ENCODE measurements at places on chromosomes 13 and 19.

DNA sequence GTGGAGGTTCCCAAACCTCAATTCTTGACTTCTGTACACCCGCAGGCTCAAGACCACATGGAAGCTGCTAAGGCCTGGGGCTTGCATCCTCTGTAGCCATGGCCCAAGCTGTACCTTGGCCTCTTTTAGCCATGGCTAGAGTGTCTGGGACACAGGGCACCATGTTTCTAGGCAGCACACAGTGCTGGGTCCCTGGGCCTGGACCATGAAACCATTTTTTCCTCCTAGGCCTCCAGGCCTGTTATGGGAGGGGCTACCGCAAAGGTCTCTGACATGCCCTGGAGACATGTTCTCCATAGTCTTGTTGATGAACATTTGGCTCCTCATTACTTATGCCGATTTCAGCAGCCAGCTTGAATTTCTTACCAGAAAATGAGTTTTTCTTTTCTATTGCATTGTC is 701.4 kb downstream of the FGF9 start:
- DNase-seq, result no peak

DNA sequence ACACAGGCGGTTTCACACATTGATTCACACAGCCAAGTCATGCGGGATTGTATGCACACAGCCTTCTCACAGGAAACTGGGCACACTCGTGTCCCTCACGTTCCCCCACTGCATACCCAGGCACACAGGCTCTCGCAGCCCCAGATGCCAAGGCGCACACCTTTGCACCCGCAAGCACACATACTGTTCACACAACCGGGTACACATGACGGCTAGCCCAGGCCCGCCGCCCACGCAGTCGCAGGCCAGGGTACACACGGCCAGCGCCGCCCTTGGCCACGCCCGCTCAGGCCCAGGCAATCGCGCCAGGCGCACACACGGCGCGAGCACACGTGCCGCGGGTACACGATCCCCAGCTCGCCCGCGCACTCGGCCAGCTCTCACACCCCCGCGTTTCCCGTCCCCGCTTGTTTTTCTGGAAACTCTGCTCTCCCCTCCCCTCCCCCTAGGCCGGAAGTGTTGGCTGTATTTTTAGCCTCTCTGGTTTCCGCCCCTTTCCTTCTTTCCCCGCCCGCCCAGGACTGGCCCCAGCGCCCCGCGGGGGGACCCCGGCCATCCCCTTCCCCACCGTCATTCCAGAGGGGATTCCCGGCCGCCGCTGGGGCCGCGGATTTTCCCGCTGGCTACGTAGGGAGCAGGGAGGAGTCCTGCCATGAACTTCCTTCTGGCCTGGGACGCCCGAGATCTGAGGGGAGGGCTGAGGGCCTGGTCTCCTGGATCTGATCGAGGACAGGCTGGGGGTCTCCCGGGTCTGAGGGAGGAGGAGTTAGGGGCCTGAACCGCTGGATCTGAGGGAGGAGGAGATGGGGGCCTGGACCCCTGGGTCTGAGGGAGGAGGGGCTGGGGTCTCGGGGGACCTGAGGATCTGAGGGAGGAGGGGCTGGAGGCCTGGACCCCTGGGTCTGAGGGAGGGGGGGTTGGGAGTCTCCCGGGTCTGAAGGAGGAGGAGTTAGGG is 4.0 kb upstream of the ZFP36 start:
- no peak for DNase-seq

DNA sequence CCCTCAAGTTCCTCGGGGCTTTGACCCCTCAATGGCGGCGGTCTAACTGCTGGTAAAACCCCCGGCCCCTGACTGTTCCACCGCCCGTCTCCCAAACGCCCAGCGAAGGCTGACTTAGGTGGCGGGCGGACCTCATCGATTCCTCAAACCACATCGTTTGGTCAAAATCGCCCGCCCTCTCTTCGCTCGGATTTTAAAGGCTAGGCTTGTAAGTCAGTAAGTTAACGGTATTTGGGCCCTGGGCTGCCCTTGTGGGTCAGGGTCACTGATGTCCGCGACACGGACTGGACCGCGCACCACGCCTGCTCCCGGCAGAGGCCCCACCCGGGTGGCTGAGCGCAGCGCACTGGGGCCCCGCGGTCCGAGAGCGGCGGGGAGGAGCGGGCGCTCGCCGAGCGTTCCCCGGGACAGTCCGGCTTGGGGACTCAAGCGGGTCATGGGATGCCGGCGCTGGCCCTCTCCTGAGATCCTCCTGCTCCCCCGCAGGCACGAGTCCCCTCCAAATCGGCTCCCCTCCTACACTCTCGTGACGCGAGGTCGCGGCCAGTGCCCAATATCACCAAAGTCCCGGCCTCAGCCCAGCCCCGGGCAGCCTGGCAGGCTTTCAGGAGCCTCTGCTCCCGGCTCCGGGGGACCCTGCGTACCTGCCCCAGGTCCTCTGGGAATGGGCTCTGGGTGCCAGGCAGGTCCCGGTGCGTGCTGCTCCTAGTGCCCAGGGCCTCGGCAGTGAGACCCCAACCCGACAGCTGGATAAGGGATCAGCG is 1.0 kb downstream of the FLT1 start:
- no peak for DNase-seq

DNA sequence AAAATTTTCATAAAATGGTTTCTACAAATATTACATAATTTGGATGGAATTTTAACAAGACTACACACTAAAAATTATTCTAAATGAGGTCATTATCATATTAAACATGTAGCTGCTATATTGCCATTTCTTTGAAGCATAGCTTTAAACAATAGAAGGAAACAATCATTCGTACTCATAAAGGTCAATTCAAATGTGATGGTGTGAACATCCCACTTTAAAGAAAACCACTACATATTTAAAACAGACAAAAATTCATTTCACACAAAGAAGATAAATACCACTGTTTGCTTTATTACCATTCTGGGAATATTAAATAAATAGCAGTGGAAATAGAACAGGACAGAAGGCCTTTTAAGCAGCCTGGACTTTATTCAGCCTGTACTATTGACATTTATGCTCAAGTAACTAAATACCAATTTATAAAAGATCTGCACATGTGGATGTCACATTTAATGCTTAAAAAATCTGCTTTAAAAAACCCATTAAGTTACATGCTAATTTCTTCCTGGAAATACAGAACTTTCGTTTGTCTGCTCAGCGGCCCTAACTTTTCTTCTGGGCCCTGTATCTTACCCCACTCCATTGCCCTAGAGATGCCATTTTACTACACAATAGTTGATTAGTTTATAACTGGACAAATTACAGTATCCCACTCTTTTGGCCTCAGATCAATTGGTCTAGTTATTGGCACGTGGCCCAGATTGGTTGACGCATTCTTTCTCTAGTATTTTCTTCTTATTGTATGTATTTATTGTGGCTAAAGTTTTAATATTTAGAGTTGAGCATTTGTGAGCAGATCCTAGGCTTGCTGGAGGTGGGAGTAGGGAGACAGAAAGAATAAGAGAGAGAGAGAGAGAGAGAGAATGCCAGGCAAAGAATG is 215.1 kb upstream of the SPRY2 start:
- DNase-seq, result no peak

DNA sequence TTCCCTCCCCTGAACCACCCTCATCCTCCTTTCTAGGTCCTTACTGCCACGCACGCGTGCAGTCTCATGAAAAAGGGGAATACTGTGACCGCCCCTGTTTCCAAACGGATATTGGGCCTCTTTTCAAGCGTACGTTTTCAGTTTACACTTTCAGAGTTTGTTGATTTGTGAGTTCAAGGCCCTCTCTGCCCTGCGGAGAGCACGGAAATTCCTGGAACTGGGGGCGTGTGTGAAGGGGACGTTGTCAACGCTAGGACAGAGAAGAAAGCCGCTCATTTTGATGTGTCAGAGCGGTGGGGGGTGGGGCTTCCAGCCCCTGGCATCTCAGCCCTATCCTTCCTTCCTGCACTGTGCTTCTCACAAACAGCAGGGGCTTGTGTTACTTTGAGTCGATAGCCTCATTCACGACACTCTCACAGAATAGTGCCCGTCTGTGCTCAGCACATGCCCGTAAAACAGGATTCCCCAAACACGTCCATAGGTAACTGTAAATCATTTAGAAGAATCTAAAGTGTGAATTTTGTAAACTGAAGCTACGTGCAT is 137.6 kb upstream of the PEG3 start:
- DNase-seq, result no peak

GRCh38 chr19:10516064-10516385 is 1.2 kb downstream of the S1PR5 start:
- no peak for DNase-seq

DNA sequence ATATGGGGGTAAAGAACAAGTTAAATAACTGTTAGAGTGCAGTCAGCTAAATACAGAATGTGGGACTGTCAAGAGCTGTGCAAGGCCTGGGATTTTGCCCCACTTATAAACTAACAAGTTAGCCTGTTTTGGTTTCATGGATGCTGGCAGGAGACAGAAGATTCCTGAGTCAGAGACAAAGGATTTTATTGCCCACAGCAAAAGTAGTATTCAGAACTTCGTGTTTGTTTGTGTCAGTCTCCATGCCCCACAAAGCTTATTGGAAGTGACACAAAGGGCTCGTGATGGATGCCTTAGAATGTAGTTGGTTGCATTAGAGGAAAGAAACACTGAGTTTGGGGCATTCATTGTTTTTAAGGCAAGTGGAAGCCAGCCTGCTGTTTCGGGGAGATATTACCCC is 22.2 kb upstream of the SPRYD7 start:
- no peak for DNase-seq

GRCh38 chr19:14310055-14310454 is 71.2 kb upstream of the ADGRE5 start:
- DNase-seq, result no peak

DNA sequence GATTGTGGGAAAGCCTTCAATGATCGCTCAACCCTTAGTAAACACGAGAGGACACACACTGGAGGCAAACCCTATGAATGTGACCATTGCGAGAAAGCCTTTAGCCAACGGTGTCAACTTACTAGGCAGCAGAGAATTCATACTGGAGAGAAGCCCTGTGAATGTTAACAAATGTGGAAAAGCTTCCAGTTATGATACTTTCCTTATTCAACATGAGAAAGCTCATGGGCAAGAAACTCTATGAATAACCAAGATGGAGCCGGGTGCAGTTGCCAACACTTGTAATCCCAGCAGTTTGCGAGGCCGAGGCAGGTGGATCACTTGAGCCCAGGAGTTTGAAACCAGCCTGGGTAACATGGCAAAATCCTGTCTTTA is 15.8 kb upstream of the ZNF8 start:
- DNase-seq, result no peak

DNA sequence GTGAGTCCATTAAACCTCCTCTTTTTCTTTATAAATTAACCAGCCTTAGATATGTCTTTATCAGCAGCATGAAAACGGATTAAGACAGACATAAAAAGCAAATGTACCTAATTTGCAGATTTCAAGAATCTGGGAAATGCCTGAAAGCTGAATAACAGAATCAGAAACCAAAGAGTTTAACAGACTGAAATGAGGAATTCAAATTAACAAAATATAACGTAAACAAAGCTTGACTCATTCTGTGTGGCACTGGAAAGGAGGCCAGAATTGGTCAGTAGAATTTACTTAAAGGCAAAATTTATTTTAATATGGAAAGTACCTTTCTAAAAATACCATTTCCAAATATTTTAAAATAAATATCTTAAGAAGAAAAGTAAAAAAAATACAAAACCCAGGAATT is 540.6 kb upstream of the HTR2A start:
- no peak for DNase-seq

DNA sequence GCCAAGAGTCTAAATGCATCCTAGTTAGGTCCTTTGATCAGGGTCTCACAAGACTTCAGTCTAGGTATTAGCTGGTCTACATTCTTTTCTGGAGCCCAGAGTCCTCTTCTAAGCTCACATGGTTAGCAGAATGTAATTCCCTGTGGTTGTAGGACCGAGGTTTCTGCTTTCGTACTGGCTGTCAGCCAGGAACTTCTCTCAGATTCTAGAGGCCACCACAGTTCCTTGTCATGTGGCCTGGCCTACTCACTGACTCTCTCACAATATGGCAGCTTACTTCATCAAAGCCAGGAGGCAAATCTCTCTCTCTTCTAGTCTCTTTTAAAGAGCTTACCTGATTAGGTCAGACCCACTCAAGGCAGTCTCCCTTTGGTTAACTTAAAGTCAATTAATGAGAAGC is 82.9 kb downstream of the POU4F1 start:
- no peak for DNase-seq

GRCh38 chr19:45553464-45553863 is 31.1 kb downstream of the OPA3 start:
- DNase-seq, result no peak

DNA sequence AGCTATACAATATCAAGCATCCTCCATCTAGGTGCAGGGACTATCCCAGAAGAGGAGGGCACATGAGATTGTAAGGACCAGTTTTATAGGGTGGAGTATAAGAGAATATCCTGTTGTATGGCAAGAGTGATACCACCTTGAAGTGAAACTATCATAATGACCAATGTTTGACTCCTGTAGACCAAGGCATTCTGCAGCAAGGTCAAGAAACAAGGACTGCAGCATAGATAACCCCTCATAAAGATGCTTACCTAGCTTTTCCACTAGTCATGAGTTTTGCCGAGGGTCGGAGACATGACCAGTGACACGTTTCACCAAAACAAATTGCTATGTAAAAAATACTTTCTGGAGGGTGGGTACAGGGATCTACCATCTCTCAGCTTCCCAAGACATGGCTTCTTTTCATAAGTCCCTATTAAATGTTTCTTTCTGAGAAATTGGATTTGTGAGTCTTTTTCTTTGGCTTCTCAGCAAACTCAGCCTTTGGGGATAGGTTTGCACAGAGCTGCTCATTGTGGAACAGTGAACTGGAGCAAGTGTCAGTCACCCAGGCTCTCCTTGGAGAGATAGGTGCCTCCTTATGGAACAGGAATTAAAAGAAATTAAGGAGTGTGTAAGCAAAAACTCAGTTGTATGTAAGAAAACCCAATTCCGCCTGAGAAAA is 28.2 kb upstream of the CYSLTR2 start:
- no peak for DNase-seq

DNA sequence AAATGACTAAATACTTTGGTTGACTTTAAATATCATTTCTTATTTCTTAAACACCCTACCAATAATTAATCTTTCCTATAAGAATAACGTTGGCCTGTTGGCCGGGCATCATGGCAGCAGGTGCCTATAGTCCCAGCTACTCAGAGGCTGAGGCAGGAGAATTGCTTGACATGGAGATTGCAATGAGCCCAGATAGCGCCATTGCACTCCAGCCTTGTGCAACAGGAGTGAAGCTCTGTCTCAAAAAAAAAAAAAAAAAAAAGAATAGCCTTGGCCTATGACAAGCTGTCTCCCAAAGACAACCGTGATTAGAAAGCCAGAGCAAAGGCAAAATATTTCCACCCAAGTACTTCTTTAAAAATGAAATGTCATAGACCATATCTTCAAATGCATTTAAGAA is 24.5 kb upstream of the KCTD4 start:
- no peak for DNase-seq

DNA sequence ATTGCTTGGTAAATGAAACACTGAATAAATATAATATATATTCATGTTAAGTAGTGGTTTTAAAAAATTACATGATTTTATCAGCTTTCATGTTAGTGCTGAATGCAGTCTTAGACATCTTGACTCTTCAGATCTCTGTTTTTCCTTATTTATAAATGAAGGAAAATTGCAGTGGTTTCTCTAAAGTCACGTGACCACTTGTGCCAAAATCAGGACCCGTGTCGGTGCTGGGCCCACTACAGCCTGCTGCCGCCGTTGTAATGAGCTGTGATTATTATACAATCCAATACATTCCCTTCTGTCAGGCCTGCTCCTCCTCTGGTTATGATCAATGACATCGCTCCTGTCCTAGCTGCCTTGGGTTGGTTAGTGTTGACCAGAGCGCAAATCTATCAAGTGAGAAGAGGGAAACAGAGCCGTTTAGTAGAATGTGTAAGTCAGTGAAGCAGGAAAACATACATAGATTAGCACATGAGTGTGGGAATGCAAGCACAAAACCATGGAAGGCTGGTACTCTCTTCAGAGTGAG is 88.2 kb downstream of the AKAP11 start:
- no peak for DNase-seq
